ENCODE measurements at places on chromosomes 7 and 10.

DNA sequence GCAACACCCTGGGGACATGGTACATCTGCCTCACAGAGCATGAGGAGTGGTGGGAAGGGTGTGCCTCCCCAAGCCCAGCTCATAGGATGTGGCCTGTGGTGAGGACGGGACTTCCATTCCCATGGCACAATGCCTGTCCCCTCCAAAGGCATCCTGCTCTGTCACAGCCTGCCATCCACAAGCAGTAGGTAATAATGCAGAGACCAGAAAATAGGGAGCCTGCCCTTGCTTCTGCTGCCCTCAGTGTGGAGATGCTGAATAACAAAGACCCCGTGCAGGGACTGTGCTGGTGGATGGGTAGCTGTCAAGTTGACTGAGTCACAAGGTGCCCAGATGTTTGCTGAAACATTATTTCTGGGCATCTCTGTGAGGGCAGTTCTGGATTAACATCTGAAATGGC lies 199.9 kb upstream of the GRB10 start:
- DNase-seq, result no peak

DNA sequence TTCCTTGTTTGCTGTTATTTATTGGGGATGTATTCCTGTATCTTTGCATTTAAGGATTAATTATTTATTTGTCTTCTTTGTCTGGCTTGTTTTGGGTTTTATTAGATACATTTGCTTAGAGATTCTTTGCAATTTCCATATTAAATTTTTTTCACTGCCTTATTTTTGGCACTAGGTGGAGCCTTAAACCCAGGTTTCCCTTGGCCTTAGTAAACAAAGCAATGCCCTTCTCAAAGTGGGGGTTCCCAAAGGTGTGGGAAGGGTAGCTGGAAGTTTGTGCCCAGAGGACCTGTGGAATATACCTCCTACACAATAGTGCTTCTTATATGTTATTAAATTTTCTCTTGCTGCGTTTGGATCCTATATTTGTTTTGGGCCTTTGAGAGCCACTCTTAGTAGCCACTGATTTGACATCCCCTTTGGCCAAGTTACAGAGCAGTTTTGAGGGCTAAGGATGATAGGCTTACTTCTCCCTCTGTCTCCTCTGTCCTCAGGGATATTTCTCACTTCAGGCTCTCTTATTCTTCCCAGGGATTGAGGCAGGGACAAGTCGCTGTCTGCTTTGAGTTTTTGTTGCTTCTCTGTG lies 162.3 kb downstream of the ITGB1 start:
- peak; percentile 40 for DNase-seq

GRCh38 chr10:27100813-27101347 lies 586 bp upstream of the ANKRD26 start:
- no peak for DNase-seq

- peak; percentile 19 for DNase-seq
These were observed 70.2 kb upstream of the LAMB4 start for GRCh38 chr7:108200326-108200725.

DNA sequence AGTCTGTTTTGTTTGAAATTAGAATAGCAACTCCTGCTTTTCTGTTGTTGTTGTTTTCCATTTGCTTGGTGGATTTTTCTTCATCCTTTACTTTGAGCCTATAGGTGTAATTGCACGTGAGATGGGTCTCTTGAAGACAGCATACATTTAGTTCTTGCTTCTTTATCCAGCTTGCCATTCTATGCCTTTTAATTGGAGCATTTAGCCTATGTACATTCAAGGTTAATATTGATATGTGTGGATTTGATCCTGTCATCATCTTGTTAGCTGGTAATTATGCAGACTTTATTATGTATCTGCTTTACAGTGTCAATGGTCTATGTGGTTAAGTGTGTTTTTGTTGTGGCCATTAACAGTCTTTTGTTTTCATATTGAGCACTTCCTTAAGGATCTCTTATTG lies 708.9 kb upstream of the ANKRD30A start:
- DNase-seq, result no peak

DNA sequence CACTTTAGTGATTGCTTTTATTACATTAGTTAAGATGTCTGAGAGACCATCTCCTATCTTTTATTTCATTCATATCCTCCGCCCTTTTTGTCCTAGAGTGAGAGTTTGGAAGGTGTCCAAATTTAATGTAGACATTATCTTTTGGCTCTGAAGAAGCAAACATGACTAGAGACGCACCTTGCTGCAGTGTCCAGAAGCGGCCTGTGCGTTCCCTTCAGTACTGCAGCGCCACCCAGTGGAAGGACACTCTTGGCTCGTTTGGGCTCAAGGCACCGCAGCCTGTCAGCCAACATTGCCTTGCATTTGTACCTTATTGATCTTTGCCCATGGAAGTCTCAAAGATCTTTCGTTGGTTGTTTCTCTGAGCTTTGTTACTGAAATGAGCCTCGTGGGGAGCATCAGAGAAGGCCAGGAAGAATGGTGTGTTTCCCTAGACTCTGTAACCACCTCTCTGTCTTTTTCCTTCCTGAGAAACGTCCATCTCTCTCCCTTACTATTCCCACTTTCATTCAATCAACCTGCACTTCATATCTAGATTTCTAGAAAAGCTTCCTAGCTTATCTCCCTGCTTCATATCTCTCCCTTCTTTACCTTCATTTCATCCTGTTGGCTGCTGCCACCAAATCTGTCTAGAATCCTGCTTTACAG lies 10.4 kb upstream of the CLCN1 start:
- DNase-seq, result no peak

GRCh38 chr10:77433546-77433945 lies 204.1 kb downstream of the KCNMA1 start:
- DNase-seq, result no peak

DNA sequence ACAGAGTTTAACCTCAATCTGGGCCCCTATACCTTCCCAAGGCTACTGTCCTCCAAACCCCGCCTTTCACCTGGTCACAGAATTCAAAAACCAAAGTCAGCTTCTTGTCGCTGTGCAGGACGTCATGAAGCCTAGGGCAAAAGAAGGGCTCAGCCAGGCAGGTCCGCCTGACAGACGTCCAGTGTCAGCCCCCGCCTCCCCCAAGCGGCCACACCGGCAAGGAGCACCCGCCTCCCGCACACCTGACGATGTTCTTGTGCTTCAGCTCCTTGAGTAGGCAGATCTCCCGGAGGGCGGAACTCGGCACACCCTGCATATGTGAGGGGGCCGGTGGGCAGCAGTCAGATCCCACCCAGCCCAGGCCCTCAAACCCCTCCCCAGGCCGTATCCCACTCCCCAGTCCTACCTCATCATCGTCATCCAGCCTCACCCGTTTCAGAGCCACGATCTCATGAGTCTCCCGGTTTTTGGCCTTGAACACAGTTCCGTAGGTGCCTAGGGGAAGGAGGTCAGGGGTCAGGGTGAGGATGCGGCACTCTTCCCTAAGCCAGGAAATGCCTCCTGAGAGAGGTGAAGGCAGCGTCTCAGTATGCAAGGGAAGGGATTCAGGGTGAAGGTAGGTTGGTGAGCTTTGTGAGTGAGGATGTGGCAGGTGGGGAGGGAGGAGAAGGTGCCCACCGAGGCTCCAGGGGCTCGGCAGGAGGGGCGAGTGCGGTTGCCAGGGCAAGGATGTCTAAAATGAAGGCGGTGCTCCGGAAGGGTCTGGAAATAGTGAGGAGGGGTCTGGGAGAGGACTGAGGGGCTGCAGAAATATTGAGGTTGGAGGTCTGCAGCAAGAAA lies 811 bp downstream of the CDK5 start:
- no peak for DNase-seq

Data from renal cortical epithelial cell (primary cell).